ENCODE measurements at places on chromosomes 2 and 18.

DNA sequence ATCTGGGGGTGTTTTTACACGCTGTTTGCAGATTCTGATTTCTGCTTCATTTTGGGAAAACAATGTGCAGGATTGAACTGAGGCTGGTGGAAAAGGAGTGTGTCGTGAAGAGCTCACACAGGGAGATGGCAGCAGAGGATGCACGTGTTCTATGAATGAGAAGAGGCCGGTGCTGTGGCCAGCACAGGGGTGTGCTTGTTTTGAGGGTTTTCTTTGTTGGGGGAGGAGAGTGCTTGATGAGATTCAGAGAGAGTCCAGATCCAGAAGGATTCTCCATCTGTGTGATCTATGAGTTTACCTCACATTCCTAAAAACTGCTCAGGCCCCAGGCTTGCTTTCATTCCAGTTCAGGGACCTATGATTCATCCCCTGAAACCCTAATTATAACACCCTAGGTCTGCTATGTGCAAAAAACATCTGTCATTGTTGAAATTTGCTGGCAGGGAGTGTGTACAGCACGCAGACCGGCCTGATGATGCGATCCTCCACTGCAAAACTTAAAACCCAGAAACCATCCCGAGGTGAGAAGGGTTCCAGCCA lies 12.1 kb downstream of the TGFA start:
- DNase-seq, result no peak

- no peak for DNase-seq
Observed at GRCh38 chr2:188889187-188889586, 85.0 kb upstream of the COL3A1 start.

DNA sequence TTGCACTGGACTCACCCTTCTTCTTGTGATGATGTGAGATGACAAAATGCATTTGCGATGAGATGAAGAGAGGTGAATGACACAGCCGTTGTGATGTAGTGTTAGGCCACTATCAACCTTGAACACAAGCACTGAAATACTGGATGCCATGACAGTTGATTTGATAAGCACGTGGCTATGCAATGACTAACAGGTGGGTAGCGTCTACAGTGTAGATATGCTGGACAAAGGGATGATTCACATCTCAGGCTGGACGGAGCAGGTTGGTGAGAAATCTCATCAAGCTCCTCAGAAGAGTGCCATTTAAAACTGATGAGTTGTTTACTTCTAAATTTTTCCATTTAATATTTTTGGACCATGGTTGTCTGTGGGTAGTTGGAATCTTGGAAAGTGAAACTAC lies 375.8 kb upstream of the LYPD1 start:
- DNase-seq, result no peak

- DNase-seq, result no peak
Observed at GRCh38 chr2:20281876-20282275, 56.9 kb upstream of the SDC1 start.

DNA sequence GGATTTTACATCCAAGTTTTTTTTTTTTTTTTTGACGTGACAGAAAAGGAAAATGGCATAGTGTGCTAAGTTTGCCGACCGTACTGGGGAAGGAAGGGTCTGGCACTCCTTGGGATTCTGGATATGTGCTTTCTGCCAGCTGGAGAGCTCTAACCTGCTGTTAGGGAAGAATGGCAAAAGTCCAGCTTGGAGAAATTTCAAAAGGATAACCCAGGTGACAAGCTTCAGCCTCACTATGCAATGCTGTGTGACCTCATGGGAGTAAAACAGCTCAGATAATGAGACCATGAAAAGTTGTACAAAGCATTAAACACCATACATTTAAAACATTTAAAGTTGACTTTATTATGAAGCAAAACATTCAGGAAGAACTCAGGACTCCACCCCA lies 10.3 kb upstream of the GPR45 start:
- no peak for DNase-seq

DNA sequence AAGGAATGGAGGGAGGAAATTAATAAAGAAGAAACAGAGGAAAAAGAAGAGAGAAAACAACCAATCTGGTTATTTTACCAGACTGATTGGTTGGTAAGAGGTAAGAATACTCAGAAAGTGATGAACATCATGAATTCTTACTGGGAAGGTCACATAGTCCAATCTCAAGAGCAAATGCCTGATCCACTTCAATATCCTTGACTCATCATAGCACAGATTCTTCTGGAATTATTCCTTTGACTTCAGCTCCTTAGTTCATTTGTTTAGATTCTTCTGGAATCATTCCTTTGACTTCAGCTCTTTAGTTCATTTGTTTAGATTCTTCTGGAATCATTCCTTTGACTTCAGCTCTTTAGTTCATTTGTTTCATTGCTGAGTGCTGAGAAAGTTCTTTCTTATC lies 2030.6 kb upstream of the CELF4 start:
- no peak for DNase-seq

Data from Karpas-422 (cell line).